ENCODE measurements at places on chromosomes 7 and 10.

- DNase-seq, result no peak
Measured at GRCh38 chr10:78868456-78868855, 200.3 kb upstream of the ZMIZ1 start.

GRCh38 chr7:27105301-27106031, 3.0 kb upstream of the HOXA2 start:
- peak; percentile 25 for DNase-seq

GRCh38 chr10:132521466-132522102, 16.0 kb upstream of the INPP5A start:
- DNase-seq, result no peak

GRCh38 chr7:85343484-85343883, 156.6 kb upstream of the SEMA3D start:
- no peak for DNase-seq

GRCh38 chr7:53531-53930, 138.8 kb upstream of the FAM20C start:
- DNase-seq, result no peak

- no peak for DNase-seq
Measured at GRCh38 chr7:1533255-1533546, 2.7 kb downstream of the MAFK start.

GRCh38 chr10:75941223-75941801, 509.9 kb downstream of the LRMDA start:
- no peak for DNase-seq

DNA sequence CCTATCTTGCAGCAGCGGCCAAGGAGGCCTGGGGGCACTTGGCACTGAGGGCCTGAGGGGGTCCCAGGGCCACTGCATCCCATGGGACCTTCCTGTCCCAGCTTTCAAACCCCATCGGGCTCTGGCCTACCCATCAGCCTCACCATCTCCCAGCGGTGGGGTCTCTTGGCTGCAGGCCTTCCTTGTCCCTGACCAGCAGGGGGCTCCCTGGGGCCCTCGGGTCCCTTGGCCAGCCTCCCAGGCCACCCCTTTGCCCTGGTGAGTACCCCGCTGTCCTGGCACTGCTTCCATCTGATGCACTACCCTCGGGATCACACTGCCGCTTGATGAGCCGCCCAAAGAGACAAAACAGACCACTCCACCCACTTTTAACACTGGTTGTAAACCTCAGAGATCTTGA, 43.5 kb downstream of the YKT6 start:
- peak; percentile 69 for DNase-seq

- no peak for DNase-seq
Measured at GRCh38 chr10:124058346-124059003, 34.9 kb downstream of the CHST15 start.

DNA sequence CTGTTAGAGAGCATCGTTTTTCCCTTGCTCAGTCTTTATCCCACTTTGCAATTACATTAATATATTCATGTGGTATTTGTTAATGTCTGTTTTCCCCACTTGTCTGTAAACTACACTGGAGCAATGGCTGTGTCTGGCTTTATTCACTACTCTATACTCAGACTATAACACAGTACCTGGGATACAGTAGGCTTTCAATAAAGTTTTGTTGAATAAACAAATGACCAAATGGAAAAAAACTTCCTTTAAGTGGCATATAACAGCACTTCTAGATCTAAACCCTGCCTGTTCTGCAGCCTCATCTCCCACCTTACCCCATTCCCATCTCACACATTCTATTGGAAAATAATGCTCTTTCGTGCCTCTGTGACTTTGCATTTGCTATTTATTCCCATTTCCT, 57.3 kb upstream of the SPOCK2 start:
- DNase-seq, result no peak

DNA sequence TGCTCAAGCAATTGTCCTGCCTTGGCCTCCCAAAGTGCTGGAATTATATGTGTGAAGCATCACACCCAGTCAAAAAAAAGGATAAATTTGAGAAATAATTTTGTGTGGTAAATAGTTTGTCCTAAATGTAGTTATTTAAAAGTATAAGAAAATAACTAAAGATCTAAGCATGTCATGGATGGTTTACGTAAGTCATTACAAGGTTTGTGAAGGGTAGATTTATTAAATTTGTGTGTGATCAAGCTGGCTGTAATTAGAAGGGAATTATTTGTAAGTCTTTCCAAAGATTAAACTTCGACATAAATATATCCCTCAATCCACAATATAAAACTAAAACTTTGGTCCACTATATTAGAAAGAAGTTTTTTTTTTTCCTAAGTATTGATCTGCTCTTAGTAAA, 28.6 kb downstream of the ORC5 start:
- peak; percentile 13 for DNase-seq

DNA sequence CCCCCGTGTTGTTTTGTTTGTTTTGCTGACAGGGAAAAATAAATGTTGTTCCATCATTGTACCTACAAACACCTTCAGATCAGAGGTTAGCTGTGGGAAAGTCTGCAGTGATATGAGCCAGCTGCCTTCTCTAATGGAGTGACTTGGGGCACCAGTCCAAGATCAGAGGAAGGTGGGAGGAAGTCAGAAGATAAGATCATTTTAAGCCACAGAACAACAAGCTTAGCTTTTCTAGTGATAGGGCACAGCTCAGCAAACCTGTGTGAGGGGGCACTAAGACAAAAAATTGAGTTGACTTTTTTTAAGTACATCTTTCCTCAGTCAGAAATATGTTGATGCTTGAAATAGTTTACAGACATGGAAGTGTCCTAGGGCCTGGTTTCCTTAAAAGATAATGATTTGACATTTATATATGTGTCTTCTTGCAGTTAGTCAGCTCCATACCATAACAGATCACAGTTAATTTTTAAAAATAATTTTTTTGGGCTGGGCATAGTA, 240.3 kb upstream of the KAT6B start:
- DNase-seq, result peak; percentile 68

GRCh38 chr7:50599385-50599784, 34.2 kb upstream of the DDC start:
- peak; percentile 87 for DNase-seq

DNA sequence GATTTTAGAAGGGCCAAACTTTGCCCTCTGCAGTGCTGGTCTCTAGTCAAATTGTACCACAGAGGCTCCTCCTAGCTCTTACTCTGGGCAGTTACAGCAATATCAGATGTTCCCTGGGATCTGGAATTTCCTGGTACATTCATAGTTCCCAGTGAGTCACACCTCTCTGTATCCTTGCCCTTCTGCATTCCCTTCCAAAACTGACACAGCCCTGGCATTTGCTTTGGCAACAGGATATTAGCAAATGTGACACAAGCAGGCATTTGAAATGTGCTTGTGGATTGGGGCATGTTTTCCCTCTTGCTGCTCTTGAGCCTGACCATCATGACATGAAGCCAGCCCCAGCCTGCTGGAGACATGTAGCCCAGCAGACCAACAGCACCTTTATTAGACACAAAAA, 284.7 kb upstream of the AKR1E2 start:
- no peak for DNase-seq

- DNase-seq, result no peak
Measured at GRCh38 chr7:120684463-120684862, 173.5 kb downstream of the TSPAN12 start.

DNA sequence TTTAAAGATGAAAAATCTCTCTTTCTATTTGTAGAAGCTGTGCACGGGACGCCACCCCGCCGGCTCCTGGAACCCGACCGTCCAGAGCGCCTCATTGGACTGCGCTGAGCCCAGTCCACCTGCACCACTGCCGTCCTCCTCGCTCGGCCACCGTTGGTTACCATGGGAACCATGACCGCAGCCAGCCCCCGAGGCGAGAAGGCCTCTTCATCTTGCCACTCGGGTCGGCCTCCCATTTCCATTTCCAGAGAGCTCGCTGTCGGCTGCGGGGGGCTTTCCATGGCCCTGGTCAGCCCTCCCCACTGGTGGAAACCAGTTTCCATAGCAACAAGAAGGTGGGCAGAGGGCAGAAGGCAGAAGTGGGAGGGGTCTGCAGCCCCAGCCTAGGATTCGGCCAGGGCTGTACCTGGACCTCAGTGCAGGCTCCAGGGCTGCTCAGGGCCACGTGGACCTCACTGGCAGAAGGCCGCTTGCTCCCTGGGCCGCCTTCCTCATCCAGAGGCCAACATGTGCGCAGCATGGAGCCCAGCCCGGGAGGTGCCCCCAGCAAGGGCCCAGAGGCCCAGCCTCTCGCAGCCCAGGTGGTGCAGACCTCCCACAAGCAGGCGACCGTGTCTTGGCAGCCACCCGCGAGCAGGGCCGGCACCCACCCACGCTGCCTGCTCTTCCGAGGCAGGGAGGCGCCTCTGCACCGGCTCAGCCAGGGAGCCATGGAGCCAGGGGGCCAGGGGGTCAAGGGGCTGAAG, 283.5 kb upstream of the PPP2R2D start:
- DNase-seq, result no peak

DNA sequence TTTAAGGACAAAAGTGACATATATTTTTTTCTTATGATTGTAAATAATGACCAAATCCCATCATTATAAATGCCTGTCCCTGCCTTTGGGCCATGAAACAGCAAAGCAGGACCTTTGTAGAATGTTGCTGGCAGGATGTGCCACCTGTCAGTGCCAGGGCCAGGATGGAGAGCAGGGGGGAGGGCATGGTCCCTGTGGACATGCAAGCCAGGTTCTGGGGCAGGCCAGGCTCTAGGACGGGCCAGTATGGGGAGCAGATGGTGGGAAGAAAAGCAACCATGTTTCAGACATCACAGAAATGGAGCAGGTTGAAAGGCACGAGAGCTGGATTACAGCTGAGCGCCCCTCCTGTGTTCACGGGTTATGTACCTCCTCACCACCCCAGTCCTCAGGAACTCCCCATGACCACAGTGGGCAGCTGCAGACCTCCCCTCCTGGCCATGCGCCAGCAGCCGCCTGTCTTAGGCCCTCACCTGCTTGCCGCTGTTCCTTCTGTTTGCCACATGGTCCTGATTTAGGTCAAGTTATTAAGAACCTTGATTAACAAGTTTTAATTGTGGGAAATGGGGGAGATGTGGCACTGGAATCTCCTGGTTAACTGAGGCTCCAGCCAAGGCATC, 210.4 kb downstream of the PAXIP1 start:
- DNase-seq, result no peak

DNA sequence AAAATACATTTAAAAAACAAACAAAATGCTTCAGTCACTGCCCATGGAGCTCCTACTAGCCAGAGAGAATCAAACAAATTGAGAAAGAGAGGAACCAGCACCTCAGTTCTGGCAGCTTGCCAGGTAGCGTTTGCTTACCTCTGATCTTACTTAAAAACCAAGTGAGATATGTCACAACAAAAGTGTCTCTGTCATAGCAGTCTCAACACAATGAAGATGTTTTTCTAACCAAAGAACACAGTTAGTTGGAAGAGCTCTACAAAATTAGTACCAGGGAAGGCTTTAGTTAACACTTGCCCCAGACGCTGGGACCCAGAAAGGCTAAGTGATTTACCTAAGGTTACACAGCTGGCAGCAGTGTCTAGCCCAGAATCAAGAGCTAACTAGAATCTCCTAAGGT, 3.4 kb downstream of the DOCK4 start:
- peak; percentile 62 for DNase-seq

DNA sequence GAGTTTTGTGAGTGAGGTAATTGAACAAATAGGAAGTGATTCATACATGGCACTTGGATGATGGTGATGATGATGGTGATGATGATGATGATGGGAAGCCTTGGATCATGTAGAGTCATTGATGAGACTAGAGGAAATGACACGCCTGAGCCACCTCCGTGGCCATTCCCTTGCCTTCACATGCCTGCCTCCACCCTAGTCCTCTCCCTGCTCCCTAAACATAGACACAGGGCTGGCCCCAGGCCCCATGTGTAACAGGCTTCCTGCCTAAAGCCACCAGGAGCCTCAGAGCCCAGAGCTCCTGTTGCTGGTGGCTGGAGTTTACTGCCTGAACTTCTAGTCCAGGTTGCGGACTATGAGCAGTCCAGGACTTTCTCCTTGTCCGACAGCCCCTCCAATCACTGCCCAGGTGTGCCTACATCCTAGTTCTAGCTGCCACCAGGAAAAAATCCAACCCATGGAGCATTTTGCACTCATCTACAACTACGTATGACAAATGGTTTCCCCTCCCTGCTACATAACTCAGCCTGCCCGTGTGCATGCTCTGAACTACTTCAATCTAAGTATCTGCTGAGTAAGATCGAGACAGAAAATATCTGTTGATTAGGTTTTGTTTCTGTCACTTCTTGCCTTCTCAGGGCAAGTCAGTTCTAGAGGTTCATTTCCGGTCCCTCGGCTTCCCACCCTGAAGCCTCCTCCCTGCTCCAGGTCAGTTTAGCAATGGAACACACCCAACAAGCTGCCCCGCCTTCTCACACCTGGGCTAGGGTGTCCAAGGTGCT, 35.5 kb upstream of the KDM7A start:
- DNase-seq, result no peak

- no peak for DNase-seq
Measured at GRCh38 chr10:48819783-48820182, 119.9 kb downstream of the LRRC18 start.

DNA sequence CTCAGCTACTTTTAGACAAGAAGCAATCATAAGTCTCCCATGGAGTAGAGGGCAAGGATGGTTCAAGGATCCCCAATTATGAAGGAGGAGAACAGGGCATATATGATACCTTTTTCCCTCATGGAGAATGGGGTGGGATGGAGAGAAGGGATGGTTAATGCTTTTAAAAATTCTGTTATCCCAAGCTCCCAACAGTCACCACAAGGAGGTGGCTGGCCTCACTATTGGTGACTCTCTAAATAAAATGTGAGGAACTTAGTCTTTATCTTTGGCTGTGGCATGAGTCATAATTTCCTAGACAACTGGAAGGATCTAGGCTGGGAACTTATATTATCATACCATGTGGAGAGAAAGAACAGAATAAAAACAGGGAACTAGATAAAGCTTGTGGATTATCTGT, 297.0 kb downstream of the PHTF2 start:
- no peak for DNase-seq

DNA sequence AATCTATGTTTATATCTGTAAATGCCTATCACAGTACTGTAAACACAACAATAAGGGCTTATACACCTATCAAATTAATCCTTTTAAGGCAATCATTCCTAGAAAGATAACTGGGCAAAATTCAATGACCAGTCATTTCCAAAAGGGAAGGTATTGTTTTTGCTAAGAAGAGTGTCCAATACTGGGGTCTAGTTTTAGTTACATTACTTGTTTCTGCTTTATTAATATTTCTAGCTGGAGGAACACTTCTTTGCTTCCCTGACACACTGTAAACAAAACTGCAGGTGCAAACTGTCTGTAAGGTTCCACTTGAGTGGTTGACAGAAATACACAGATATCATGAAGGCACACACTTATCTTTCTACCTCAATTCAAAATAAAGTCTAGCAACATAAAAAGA, 84.2 kb upstream of the FAM133B start:
- DNase-seq, result no peak

DNA sequence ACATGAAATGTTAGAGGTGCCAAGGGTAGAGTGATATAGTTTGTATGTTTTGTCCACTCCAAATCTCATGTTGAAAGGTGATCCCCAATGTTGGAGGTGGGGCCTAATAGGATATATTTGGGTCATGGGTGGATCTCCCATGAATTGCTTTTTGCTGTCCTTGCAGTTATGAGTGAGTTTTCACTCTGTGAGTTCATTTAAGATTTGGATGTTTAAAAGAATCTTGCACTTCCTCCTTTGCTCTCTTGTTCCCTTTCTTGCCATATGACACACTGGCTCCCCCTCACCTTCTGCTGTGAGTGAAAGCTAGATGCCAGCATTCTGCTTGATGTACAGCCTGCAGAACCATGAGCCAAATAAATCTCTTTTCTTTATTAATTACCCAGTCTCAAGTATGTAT, 269.2 kb downstream of the ZWINT start:
- no peak for DNase-seq

- DNase-seq, result no peak
Measured at GRCh38 chr10:44476409-44477045, 91.6 kb upstream of the CXCL12 start.

All from NCI-H82 (cell line).